ENCODE measurements at places on chromosomes 16 and 17. TPM values are rescaled to one million over a fixed set of nuclear protein-coding genes. Genes with fewer than 3 reads are reported as not detected.

DNA sequence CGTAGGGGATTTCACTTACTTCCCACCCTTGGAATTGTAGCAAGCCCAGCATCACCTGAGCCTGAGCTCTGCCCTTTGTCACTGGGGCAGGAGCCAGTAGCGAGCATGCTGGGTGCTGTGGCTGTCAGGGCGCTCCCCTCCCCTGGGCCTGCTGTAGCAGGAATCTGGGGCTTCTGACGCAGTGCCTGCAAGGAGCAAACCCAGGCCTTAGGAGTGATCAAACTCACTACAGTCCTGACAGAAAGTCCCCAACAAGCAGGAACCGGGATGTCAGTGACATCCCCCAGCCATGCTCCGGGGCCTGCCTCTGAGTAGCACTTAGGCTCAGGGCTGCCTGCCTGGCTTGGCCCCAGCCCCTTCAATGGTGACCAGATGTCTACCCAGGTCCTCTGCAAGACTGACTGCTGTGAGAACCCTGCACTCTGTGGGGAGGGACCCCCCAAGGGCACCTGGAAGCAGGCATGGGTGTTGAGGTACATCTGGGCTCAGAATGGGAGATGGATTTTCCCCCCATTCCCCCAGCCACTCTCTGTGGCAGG is 23.5 kb downstream of the PLD6 start:
- DNase-seq = no peak

DNA sequence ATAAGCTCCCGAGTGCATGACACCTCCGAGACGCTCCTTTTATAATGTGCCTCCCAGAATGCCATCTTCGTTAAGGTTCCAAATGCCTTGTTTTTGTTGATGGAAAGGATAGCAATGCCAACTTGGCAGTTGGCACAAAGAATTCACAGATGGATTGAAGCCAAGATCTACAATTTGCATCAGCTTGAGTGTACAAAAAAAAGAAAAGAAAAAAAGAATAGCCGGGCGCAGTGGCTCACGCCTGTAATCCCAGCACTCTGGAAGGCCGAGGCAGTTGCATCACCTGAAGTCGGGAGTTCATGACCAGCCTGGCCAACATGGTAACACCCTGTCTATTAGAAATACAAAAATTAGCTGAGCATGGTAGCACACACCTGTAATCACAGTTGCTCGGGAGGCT is 7.6 kb downstream of the TBC1D16 start:
- no peak for DNase-seq

DNA sequence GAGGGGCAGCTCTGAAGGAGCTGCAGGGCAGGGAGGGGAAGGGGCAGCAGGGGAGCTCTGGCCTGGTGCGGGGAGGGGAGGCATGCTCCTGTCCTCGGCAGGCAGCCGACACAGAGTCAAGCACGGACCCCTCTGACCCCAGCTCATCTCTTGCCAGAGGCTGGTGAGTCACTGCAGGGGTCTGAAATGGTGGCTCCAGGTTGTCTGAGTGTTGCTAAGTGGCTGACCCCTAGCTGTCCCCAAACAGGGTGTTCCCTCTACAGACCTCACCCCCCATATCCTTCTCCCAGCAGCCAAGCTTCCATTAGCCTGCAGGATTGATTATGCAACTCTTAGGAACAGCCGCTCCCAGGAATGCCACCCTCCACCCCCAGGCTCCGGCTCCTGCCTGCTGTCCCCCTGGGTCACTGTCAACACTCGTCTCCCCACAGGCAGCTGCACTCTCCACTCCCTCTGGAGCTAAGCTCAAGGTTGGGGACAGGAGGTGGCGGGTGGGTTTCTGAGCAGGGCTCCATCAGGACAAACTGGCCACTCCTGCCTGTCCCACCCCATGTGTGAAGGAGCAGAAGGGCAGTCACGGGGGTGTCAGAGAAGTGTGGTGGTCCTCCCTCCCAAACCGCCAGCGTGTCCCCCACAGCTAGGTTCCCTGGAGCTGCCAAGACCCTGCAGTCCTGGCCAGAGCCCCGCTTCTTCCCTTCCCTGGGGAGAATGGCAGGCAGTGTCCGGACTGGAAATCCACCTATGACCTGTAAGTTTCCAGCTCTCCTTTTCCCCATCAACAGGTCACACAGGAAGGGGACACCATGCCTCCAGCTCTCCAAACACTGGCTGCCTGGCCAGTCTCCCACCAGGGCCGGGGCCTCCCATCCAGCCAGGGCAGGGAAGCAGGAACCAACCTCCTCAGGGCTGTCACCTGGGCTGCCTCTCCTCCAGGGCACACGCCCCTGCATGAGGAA is 1.0 kb downstream of the MYLK3 start:
- DNase-seq = peak; percentile 11

ST6GALNAC1 gene
- total RNA-seq = not detected

RNF40 gene
- total RNA-seq = 102 TPM

Data from LHCN-M2 (cell line).